ENCODE measurements at places on chromosomes 1 and 21.

DNA sequence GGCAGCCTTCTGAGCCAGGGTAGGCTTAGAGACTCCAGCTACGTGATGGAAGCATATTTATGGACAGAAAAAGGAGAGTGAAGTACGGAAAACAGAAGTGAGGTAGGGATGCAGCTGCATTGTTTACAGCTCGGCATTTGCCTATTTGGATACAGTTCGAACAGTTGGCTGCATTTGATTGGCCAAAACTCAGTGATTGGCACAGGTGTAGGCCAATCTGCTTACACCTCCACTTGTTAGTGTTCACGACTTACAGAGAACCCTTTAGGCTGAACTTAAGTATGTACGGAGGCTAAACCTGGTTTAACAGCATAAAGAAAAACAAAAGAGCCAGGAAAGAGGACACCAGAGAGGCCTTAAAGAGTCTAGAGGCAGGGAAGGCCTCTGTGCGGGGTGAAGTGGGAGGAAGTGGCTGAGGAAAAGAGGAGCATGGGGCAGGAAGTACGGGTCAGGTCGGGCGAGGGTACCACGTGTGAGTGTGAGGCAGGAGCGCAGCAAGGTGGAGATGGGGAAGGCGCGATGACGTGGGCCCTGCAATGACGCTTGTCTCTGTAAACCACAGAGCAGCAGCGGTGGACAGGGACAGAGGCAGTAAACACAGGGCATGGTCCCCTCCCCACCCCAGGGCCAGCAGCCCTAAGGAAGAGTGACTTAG lies 32.0 kb downstream of the RSPH1 start:
- DNase-seq: no peak

- DNase-seq: no peak
Measured at GRCh38 chr1:19469004-19469403, 16.3 kb downstream of the CAPZB start.

DNA sequence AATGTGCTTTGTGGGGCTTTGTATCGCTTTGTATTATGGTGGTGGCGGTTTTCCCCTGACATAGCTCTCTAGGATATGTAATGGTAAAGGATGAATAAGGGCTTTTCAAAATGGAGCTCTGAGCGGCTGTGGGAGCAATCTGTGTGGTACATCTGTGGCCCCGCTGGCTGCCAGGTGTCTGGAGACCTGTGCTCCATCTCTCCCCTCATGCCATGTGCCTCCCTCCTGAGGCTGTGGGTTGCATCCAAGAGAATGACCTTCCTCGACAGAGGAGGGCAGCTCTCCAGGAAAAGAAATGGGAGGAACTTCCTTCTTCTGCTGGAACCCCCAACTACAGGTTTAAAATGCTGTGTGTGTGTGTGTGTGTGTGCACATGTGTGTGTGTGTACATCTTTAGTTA lies 78.7 kb downstream of the RYR2 start:
- no peak for DNase-seq

GRCh38 chr1:158289811-158290210 lies at the start of gene CD1C:
CD1C (plus strand) TSS chr1:158289923; CDS start chr1:158290065, 142 bp downstream.
- DNase-seq: no peak

Data from AG04449 (cell line).